H4 (cell line): ENCODE measurements at places on chromosomes 2 and 18. TPM values are rescaled to one million over a fixed set of nuclear protein-coding genes. Genes with fewer than 3 reads are reported as not detected.

The ERFE gene
- total RNA-seq, result 4.3 and 6.2 TPM in 2 replicates

The MDH1B gene
- 2.6 and 8.7 TPM in 2 replicates for total RNA-seq

The PROM2 gene
- 0.10 and 0.35 TPM in 2 replicates for total RNA-seq

The AQP12B gene
- not detected in 2 replicates for total RNA-seq

The MAB21L4 gene
- not detected in 2 replicates for total RNA-seq

The UGT1A10 gene
- not detected in 2 replicates for total RNA-seq

The TMEM131 gene
- total RNA-seq, result 9.7 and 12.3 TPM in 2 replicates

The SLC39A10 gene
- 19.1 and 19.2 TPM in 2 replicates for total RNA-seq

The L3MBTL4 gene
- total RNA-seq, result 2.2 and 2.4 TPM in 2 replicates

The KIAA2012 gene
- not detected in 2 replicates for total RNA-seq

The ALK gene
- total RNA-seq, result not detected in 2 replicates

DNA sequence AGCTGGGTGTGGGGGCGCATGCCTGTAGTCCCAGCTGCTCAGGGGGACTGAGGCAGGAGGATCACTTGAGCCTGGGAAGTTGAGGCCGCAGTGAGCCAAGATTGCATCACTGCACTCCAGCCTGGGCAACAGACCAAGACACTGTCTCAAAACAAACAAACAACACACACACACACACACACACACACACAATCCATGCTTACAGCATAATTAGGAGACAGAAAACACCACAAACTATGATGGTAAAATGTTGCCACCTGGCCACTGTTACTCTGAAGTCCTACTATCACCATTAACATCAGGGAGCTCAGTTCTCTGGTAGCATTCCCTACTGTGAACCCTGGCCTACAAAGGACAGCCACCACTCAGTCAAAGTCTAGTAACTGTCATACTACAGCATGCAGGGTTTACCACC is 18.3 kb downstream of the DNPEP start:
- DNase-seq, result peak; percentile 70

DNA sequence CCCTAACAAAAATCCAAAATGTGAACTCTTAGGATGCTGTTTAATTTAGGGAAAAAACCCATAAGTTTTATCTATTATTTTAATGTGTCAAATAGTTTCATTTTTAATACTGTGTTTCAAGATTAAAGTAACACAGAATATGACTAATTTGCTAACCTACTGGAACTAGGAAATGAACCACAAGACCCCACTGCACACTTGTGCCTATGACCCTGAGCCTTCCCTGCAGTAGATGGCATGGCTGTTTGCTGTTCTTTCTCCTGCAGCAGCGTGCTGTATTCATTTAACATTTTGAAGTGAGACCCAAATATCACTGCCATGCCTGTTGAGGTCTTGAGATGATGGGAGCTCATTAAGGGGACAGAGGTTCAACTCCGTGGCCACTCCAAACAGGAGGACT is 565.2 kb upstream of the NRP2 start:
- no peak for DNase-seq

GRCh38 chr2:181070119-181070835 is 89.9 kb downstream of the UBE2E3 start:
- DNase-seq, result peak; percentile 74

- no peak for DNase-seq
These were observed 317.2 kb downstream of the DCC start for GRCh38 chr18:52657043-52657805.

- DNase-seq, result no peak
These were observed 691.4 kb upstream of the FSHR start for GRCh38 chr2:49845671-49846070.

DNA sequence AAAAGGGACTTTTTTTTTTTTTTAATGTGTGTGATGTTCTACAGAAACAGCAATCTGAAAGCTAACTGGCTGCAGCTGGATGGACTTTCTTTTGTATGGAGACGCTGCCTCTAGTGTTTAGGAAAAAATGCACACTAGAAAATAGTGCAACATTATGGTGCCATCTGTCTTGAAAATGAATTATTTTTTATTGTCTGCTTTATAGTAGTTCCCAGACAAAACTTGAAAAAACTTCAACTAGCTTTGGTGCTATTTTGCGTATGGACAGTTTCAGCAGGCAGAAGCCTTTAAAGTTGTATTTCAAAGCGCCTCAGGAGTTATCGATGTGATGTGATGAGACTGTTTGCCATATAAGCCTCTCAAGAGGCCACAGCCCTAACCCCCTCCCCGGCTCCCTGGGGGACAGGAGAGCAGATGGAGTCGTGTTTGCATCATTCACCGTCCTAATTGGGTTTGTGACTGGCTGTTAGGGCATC is 86.9 kb downstream of the LTBP1 start:
- no peak for DNase-seq

DNA sequence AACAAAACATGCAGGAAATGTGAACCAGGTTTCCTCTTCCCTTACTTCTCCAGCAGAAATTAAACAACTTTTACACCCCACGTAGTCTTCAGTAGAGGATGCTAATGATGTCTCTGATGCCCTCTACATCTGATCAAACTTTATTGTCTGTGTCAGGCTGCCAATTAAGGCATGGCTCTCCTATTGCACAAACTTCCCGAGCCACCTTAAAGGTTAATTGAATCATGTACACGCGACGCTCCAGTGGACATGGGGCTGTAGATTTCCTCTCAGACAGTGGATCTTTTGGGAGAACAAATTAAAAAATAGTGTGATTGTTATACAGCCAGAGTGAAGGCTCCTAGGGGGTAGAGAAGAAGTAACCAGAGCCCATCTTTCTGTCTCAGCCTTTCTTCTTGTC is 301.6 kb downstream of the SMAD2 start:
- DNase-seq, result no peak

DNA sequence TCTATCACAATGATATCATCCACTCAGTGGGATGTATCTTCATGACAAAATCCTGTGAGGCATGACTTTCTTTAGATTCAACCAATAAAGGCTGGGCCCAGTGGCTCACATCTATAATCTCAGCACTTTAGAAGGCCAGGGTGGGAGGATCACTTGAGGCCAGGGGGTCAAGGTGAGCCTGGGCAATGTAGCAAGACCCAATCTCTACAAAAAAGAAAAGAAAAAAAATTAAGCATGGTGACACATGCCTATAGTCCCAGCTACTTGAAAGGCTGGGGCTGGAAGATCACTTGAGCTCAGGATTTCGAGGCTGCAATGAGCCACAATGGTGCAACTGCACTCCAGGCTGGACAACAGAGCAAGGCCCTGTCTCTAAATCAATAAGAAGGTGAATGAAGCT is 68.0 kb downstream of the PLB1 start:
- DNase-seq, result no peak

DNA sequence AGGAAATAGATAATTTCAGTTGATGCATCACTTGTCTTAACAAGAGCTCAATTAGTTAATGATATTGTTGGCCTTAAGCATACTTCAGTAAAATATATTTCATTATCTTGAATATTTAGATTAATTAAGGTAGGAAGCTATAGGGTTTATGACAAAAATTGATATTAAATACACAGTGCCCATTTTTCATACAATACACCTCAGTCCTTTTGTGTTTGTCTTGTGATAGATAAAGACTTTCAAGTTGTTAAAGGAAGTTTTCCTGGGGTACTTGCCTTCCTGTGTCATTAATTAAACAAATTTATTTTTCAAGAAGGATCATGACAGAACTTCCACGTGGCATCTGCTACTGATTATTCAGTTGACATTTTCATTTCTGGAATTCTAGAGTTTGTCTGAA is 420.5 kb downstream of the MTX2 start:
- DNase-seq, result no peak

DNA sequence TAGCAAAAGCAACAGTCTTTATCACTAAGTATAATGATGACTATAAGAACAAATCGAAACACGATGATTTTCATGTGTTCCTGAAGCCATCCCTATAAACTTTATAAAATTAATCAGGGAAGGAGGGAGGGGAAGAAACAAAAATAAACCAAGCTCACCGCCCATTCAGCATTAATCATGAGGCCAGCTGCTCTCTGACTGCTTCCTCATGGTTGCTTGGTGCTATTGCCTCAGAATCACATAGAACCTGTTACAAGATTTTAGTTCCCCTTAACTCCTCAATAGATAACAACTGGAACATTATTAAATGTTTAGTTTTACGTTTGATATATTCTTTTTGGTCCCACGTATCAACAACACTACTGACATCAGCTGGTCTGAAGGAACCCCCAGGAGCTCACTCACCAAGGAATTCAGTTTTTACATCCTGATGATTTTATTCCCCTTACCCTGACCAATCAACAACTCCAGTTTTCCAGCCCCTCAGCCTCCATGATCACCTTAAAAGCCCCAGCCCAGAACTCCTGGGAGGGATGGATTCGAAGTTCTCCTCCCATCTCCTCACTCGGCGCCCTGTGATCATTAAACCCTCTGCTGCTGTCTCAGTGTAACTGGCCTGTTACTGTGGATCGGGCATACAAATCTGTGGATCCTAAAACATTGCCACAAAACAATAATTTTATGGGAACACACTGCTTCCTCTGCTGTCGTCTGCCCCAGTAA is 10.6 kb upstream of the HNRNPLL start:
- no peak for DNase-seq

DNA sequence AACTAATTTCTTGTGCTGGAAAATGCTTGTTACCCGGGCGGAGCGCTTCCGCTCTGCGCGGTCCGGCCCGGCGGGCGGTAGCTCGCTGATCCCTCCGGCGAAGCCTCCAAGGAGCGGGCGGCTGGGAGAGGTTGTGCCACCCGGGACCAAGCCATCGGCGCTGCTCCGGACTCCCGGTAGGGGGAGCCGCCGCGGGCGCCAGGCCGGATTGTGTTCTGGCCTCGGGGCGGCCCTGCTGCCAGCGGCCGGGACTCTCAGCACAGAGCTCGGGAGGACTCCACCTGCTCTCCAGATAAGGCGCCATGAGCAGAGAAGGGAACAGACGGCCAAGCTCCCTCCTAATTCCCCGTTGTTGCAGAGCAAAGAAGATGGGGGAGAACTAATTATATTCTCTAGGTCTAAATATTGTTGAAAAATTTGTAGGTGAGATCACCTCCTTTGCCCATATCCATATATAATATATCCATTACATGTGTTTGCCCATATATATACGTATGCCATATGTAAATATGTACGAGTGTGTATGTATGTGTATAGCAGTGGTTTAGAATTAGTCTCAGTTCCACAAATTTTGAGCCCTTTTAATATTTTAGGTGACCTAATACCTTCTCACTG is 13.8 kb upstream of the SATB2 start:
- DNase-seq, result no peak

GRCh38 chr2:98382739-98383138 is 36.5 kb downstream of the CNGA3 start:
- DNase-seq, result no peak

- DNase-seq, result no peak
These were observed 29.4 kb downstream of the KANSL3 start for GRCh38 chr2:96608469-96609455.

GRCh38 chr2:240245184-240245583 is 104.7 kb upstream of the OTOS start:
- no peak for DNase-seq

DNA sequence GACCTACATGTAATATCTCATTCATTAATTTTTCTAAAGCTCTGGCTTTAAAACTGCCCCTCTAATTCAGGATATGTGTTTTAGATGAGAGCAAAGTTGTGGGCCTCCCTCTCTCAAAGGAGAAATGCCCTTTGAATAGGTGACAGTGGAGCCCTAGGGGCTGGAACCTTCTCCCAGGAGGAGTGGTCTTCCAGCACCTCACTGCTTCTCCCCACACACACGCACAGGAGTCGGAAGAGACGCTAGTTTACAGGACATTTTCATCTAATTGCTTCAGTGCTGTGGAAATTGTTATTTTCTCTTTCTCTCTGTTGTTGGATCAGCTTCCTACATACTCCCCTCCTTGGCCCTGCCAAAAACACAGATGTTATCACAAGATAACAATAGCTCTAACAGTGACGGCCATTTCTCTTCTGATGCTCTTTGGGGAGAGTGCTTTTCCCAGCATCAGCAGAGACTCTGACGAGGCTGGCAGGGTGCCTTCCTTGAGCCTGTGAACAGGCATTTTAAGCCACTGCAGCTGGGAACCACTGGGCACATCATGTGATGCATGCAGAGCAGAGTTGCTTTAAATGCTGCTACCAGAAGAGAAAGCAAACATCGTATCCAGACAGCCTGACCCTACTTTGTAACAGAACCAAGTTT is 209.4 kb upstream of the SP5 start:
- peak; percentile 70 for DNase-seq

DNA sequence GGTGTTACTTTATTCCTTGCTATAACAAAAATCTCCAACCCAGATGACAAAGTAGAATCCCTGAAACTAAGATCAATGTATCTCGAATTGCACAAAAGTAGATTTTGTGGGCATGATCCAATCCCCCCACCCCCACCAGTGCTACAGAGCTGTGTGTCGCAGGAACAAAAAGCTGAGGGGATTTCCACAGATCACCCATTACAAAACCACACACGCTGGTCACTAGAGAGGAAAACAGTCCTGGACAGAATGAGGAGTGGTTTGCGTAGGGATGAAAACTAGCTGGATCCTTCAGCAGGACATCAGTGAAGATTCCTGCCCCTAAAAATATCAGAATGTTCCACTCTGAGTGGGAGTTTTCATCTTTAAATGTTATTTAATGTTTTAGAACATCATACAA is 165.3 kb upstream of the STK17B start:
- no peak for DNase-seq

GRCh38 chr2:96148410-96149217 is 3.4 kb upstream of the DUSP2 start:
- peak; percentile 94 for DNase-seq

- DNase-seq, result no peak
These were observed 154.5 kb downstream of the MYCN start for GRCh38 chr2:16094811-16095210.

DNA sequence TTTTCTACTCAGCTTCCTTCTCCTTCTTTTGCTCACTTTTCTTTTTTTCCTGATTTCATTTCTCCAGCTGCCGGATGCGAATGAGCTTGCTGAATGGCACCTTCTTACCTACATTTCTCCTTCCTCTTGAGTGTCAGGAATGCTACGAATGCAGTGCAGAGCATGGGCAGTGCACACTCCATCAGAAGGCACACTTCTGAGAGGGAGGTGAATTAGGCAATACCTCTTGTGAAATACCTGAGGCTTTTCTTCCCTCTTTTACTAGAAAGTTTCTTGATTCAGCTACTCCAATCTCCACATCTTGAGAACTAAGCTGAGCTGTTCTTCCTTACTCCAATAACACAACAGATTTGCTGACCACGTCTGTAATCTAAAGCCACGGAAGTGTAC is 51.1 kb downstream of the PLEKHM3 start:
- no peak for DNase-seq
